Stimulated activated CD8-positive, alpha-beta memory T cell treated with anti-CD3 and anti-CD28 coated beads, Interleukin-4, amount 100 ng/mL, for 1 hour (primary cell): ENCODE measurements at places on chromosomes 5 and 9.

DNA sequence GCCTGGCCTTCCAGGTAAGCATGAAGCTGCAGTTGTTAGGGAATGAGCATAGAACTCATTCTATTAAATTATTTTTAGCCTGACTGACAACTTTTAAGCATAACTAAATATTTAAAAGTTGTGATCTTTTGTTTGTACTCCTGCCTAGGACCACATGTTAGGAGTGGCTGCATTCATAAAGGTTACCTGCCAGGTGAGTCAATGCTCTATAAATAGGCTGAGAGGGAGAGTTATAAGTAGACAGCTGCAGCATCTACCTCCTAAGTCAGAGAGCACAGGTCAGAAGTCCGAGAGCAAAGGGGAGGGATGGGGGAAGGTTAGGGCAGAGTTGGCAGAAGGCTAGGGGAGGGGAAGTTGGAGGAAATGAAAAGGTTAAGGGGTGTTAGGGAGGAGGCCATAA, 292.4 kb upstream of the TLE4 start:
- DNase-seq = no peak

- DNase-seq = no peak
Measured at GRCh38 chr5:140165923-140166270, 9.1 kb upstream of the CYSTM1 start.

GRCh38 chr5:122494109-122494508, 182.1 kb downstream of the SNCAIP start:
- DNase-seq = no peak

GRCh38 chr5:14316471-14316870, 173.3 kb downstream of the TRIO start:
- DNase-seq = no peak

DNA sequence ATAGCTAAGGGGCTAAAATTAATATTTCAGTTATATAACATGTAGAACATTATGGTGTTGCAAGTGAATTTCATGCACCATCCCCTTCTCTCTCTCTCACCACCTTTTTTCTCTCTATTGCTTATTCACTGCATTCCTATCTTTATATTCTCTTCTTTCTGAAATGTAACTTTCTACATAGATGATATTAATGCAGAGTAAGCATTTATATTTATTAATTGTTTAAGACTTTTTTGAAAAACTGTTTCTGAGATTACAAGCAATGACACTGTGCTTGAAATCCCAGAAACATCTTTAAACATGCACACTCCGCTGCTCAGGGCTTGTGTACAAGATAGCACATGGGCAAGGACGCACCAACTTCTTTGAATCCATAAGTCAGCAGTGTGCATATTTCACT, 567.7 kb upstream of the SGCD start:
- DNase-seq = no peak

DNA sequence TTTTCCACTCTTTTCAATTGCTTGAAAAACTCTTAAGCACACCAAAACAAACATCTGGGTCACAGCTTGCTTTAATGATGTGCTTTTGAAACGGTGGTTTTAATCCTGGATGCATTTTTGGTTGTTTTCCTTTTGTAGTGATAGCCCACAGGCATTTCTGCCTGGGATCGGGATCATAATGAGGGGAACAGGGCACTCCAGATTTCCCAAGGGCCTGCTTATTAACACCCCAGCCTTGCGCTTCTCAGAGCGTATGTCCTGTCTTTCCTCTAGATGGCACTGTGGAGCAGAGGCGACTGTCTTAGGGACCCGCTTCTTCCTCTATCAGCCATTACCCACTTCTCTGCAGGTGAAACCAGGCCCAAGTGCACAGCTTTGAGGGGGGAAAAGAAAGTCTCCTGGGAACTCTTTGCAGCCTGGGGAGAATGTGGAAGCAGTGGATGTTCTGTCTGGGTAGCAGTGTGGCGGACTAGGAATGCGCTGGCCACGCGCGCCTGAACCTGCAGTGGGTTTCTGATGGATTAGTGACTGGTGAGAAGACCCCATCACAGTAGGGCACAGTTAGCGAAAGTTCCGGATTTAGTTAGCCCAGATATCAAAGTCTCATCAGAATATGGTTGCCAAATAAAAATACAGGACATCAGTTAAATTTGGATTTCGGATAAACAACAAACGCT, 190.1 kb downstream of the GNA14 start:
- no peak for DNase-seq
